NCI-H460 (cell line): ENCODE measurements at places on chromosomes 2 and 18.

DNA sequence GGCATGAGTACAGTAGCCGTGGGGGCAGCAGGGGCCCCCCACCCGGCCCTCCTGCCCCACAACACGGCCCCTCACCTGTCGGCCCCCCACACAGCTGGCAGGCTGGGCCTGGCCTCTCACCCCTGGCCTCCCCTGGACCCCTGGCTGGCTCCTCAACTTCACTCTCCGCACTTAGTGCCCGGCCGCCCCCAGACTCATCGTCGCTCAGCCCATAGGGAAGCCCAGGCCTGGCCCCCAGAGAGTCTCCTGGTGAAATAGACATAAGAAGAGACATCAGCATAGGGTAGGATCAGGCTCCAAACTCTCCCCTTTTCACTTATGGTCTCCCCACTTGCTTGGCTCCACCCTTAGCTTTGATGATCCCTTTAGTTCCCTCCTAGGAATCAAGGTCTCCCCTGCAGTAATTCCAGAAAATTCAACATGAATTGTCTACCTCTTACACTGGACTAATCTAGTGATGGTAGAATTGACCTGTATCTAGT, 1.7 kb downstream of the ZNF513 start:
- no peak for DNase-seq

- no peak for DNase-seq
Measured at GRCh38 chr2:38074058-38074763, 1.7 kb downstream of the CYP1B1 start.

DNA sequence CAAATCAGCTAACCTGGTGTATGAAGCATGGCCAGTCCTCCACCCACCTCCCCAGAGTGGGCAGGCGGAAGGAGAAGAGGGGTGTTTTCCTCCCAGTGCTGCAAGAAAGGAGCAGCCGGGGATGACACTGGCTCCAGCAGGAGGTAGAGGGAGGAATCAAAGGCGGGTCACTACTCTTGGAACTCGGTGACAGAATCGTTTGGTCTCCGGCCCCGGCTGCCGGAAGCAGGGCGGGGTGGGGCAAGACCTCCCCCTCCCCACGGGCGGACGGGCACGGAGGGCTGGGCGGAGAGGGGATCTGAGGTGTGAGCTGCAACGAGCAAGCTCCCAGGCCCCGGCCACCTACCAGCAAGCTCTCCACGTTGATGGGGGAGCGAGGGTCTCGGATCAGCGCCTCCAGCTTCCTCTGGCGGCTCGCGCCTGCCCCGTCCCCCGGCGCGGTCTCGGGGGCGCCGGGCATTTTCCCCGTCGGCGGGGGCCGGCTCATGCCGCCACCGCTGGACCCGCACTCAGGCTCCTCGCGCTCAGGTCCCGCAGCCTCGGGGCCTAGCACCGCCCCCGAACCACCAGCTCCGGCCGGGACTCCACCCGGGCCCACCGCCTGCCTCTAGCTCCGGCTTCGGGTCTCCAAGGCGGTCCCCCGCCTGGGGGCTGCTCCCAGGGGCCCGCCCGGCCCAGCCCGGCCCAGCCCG, 640 bp downstream of the ROCK2 start:
- DNase-seq, result peak; percentile 20

DNA sequence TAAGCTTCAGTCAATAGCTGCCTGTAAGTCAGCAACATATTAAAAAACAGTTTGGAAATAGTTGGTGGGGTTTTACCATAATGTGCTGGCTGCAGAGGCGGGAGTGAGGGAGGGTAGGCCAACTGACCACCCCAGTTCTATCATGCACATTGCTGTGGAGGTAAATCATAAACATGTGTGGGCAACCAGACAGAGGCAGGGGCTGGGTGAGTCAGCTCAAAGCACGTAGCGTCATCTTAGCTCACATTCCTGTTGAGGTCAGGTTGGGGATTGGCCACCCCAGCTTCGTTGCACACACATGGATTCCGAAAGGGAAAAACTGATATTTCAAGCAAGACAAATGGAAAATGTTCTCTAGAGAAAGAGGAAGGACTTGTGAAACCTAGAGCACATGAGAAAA, 19.5 kb downstream of the GPR45 start:
- no peak for DNase-seq

DNA sequence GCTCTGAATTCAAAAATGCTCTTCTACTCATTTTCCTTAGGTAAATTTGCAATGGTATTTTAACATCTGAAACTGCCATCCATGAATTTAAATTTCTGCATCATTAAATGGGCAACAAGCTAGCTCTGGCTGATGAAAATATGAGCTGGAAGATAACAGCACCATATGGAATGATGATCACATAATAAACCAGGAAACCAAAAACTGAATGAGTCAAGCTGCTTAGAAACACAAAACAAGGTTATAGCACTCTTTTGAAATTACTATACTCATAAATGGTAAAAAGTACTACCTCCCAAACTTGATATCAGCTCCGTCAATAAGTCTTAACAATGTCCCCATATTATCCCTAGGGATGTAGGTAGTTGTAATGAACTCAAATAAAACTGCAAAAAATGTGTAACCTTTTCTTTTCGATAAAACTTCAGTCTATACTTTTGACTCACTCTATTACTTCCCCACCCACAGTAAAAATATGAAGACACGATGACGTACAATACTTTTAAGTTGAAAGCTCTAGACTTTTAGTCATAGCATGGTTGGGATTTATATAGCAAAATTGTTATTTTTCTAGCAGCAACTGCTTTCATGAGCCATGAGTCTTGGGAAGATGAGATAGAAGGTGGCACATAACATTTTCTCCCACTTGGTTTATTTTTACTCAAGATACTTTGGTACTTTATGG, 396.7 kb downstream of the CDH2 start:
- DNase-seq, result no peak

DNA sequence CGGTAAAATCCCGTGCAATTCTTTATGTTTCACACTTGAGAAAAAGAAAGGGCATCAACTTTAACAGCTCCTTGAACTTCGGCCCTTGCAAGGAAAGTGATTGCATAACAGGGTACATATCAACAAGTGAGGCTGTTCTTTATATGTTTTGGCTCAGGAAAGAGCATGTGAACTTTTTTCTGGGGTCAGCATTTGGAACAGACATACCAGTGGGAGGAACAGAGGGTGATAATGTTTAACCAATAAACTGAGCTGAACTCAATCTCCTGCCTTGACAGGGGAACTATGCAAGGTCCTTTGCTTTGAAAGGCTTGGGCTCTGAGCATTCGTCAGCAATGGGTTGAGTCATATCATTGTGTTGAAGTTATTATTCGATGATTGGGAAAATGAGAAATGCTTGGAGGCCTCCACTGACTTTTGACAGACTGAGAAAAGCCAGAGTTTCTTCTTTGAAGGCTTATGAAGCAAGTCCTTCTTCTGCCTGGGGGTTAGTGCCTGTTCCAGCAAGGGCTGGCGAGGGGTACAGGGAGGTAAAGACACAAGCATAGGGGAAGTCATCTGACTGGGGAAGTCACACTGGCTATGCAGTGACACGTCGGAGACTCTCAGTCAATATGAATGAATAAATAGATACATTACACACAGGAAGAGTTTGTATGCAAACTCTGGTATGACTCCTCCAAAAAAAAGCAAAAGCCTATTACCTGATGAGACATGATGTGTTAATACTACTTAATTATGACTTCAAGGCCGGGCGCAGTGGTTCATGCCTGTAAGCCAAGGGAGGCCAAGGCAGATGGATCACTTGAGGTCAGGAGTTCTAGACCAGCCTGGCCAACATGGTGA, 57.2 kb downstream of the CYB5A start:
- DNase-seq, result peak; percentile 49

GRCh38 chr2:137706786-137707613, 257.3 kb upstream of the HNMT start:
- DNase-seq, result no peak

DNA sequence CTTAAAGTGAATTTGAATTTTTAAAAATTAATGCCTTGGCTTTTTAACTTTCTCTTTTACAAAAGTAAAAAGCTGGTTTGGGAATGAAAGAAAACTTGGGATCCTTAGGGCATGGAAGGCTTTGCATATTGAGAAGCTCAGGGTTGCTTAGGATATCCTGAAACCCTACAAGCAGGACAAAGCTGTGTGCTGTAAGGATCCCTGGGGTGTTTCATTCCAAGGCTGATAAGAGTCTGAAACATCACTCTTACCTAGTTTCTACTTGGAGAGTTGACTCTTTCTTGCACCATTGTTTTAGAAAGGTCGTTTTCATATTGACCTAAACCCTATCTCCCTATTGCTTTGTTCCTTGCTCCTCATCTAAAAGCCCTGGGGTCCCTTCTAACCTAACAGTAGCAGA, 325.9 kb upstream of the NT5C1B start:
- no peak for DNase-seq

DNA sequence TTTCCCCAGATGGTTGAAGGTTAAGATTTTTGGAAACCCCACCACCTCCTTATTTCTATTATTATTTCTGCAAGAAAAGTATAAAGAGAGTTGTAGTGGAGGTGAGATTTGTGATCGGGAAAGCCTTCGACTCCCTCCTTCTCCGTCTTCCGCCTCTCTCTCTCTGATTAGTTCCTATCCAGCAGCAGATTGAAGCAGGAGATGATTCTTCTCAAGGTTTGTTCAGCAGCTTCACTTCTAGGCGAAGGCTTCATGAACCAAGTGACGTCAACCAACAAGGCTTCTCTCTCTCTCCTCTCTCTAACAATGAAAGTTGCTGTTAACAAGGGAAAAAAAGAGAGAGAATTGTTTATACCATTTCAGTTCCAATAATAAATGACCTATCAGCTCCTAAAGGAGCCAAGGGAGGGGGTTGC, at the start of gene BAZ2B:
BAZ2B (minus strand) TSS at position 263 of the 416 bp plus-strand sequence. CDS start 137,829 bp downstream, outside the sequence.
- DNase-seq, result peak; percentile 62

- no peak for DNase-seq
Measured at GRCh38 chr2:212708355-212708754, 169.8 kb upstream of the ERBB4 start.

DNA sequence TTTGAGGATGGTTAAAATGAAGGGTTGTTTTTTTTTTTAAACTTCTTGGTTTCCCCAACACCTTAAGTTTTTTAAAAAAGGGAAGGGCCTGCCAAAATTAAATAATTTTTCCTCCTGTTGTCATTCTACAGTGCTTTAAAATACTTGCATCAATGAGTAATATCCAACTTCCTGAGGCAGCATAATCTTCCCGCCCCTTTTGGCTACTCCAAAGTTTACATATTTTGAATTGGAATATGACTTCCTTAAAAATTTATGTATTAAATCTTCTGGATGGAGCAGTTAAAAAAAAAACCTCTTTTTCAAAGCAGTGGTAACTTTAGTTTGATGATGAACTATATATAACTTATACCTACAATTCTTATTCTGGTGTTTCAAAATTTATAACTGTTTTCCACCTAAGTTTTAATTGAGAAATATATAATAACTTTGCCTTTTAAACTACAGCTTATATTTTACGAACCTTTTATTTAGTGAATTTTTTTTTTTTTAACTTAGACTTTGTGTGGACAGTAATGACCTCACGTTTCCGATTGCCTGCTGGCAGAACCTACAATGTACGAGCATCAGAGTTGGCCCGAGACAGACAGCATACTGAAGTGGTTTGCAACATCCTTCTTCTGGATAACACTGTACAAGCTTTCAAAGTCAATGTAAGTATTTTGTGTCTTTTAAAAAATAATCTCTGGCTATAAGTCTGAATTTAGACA, 49.8 kb downstream of the PTPN4 start:
- peak; percentile 28 for DNase-seq

- DNase-seq, result no peak
Measured at GRCh38 chr2:216620786-216621185, 12.4 kb upstream of the IGFBP2 start.

DNA sequence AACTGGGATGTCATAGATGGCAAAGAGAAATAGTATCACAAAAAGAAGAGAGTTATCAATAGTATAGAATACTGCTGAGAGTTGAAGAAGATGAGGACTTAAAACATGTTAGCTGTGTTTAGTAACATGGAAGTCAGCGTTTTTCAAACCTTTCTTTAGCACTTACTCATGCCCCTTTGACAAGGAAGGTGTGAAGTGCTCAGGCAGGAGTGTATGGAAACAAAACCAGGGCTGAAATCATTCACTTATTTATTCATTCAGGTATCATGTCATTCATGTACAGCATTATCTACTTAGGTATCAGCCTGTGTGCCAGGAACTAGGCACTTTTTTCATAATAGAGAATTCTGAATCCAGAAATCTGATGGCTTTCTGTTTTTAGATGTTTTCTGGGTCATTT, 27.2 kb downstream of the CD28 start:
- no peak for DNase-seq

DNA sequence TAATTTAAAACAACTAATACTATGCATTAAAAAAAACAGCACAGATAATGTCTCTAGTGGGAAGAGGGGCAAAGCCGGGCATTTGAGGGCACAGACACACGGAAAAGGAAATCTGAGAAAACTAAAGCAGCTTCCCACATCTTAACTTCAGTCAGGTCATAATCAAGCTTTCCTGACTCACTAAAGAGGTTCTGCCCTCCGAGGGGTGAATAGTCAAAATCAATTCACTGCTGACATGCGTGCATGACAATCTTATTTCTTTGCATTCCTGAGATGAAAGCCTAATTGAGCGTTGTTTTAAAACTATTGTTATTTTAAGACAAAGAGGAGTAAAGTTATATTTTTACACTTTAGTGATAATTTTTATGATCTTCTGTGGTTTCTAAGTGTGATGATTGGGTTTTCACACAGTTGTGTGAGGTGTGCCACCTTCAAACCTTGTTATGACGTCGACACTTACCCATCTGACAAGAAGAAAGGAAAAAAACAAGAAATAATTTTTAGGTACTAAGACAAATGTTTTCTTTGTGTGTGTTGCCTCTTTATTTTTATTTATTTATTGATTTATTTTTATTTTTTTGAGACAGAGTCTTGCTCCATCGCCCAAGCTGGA, 90.9 kb downstream of the GATA6 start:
- no peak for DNase-seq

GRCh38 chr18:2956056-2956455, 56.9 kb downstream of the LPIN2 start:
- DNase-seq, result no peak

DNA sequence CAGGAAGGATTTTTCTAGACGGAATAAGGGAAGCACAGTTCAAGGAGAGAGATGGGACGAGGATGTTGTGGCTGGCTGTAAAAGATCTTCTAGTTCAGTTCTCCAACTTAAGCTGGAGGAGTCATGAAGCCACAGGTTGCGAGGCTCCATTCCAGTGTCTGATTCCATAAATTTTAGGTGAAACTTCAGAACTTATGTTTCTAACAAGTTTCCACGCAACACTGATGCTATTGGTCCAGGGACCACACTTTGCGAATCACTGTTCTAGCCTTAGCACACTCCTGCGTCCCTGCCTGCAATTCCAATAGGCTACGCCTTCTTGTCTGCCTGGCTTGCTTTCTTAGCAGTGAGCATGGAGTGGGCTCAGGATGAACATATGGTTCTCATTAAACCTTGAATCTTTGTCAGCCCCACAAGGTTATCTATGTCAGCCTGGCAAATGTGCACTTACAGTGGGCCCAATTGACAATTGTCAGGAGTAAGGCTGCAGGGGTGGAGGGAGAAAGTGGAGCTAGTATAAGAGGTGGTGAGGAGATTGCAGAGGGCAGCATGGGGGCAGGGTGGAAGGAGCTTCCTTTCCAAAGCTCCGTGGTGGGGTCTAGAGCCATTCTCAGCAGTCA, 438.1 kb upstream of the ST6GAL2 start:
- DNase-seq, result no peak

- DNase-seq, result no peak
Measured at GRCh38 chr2:102271844-102272243, 39.5 kb upstream of the IL1RL1 start.

GRCh38 chr2:213187833-213188532, 36.6 kb upstream of the IKZF2 start:
- DNase-seq, result no peak
